ENCODE measurements at places on chromosomes 12 and 14. TPM values are rescaled to one million over a fixed set of nuclear protein-coding genes. Genes with fewer than 3 reads are reported as not detected.
A peak's percentile ranks its signal among the peaks of the same experiment; 100 is the strongest.

The CLEC4D gene
- not detected for total RNA-seq

- DNase-seq: no peak
Observed at GRCh38 chr12:115232455-115233156, 548.6 kb upstream of the TBX3 start.

DNA sequence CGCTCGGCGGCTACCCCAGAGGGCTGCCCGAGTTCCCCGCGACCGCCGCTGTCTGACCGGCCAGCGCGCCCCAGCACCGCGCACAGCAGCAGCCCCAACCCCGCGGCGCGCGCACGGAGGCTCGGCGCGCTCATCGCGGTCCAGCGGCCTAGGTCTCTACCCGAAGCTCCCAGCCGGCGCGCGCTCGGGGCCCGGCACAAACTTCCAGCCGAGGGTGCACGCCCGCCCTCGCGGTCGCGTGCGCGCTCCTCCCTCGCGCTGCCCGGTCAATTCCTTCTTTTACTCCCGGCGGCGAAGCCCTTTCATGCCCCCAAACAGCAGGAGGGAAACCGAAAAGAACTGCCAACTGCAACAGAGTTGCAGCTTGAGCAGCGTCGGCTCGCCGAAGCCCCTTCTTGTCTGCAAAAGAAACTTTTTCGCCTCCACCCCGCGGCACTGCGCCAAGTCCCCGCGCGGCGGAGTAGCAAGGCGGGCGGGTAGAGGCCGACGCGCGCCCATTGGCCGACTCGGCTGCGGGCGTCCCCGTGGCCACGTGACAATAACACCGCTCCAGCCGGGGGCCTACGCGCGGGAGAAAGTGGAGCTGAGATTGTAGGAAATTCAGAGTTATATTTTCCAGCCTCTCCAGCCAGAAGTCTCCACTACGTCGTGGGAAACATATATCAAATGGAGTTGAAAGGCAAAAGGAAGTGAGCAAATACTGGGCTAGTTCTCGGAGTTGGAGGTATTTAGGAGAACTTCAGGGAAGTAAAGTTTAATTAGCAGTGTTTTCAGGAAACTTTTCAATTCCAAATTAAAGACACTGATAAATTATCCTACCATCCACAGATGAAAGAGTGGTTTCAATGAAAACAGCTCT lies at the start of gene LRIG3:
LRIG3 (minus strand) TSS at position 403 of the 859 bp plus-strand sequence; CDS start at position 134, 269 bp downstream.
- DNase-seq: peak; percentile 51

The IL23A gene
- not detected for total RNA-seq

DNA sequence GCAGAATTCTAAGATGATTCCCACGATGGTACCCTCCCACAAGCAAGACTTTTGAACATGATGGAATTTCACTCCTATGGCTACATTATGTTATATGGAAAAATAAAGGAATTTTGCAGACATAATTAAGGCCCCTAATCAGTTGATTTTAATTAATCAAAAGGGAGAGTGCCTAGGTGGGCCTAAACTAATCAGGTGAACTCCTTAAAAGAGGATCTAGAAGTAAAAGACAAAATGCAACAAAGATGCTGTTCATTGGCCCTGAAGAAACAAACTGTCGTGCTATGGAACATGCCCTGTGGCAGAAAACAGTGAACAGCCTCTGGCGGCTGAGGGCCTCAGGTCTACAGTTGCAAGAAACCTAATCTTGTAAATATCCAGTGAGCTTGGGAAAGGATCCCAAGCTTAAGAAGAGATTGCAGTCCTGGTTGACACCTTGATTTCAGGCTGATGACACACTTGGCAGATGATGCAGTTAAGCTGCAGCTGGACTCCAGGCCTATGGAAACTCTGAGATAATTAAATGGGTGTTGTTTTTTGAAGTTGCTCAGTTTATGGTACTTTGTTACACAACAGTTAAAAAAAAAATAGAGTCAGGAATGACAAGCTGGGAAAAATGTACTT lies 13.8 kb downstream of the TMCC3 start:
- DNase-seq: no peak

- peak; percentile 91 for DNase-seq
Observed at GRCh38 chr14:50045039-50045711, 71.2 kb downstream of the VCPKMT start.

GRCh38 chr14:52545584-52546317 lies 6.6 kb downstream of the TXNDC16 start:
- no peak for DNase-seq

GRCh38 chr12:5259523-5259922 lies 172.4 kb upstream of the NTF3 start:
- no peak for DNase-seq

- DNase-seq: no peak
Observed at GRCh38 chr14:74237441-74237840, 1.8 kb upstream of the VSX2 start.

- no peak for DNase-seq
Observed at GRCh38 chr12:50768391-50768790, 4.5 kb downstream of the ATF1 start.

The SERPINA5 gene
- total RNA-seq: 4.3 TPM

The RCOR1 gene
- total RNA-seq: 4.7 TPM

DNA sequence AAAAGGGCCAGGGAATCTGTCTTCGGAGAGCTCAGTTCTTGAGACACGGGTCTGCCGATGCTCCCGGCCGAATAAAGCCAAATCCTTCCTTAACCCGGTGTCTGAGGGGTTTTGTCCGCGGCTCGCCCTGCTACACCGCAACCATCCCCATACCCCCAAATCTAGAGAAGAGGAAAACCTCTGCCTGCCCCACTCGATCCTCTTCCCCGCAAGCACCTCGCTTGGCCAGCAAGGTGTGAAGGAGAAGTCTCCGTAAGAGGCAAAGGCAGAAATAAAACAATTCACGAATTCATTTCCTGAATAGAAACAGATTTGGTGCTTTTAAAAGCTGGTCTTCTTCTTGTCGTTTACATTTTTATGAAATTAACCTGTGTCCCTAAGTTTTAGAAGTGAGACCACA lies 67.3 kb upstream of the GALNT9 start:
- no peak for DNase-seq

The ZDHHC22 gene
- total RNA-seq: not detected

The PRH2 gene
- not detected for total RNA-seq

DNA sequence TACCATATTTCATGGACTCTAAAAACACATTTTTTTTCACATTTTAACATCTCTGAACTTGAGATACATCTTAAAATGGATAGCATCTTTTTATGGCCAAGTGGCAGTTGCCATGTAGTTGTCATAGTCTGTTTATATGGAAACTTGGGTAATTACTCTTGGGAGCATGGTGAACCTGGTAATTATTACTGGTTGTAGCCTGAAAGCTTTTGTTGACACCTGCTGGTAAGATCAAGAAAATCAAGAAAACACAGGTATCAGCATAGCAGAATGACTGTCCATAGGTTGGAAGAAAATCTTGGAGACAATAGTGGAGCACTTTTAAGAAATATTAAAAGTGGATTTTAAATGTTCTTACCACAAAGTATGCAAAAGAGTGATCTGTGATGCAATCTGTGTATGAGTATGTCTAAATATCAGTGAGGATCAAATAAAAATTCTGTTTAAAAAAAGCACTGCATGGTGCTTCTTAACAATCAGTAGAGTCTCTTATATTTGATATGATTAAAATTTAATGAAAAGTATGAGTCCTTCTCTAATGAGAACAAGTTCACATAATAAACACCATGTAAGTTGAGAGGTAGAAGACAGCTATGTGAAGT lies 44.2 kb downstream of the TTC8 start:
- no peak for DNase-seq

DNA sequence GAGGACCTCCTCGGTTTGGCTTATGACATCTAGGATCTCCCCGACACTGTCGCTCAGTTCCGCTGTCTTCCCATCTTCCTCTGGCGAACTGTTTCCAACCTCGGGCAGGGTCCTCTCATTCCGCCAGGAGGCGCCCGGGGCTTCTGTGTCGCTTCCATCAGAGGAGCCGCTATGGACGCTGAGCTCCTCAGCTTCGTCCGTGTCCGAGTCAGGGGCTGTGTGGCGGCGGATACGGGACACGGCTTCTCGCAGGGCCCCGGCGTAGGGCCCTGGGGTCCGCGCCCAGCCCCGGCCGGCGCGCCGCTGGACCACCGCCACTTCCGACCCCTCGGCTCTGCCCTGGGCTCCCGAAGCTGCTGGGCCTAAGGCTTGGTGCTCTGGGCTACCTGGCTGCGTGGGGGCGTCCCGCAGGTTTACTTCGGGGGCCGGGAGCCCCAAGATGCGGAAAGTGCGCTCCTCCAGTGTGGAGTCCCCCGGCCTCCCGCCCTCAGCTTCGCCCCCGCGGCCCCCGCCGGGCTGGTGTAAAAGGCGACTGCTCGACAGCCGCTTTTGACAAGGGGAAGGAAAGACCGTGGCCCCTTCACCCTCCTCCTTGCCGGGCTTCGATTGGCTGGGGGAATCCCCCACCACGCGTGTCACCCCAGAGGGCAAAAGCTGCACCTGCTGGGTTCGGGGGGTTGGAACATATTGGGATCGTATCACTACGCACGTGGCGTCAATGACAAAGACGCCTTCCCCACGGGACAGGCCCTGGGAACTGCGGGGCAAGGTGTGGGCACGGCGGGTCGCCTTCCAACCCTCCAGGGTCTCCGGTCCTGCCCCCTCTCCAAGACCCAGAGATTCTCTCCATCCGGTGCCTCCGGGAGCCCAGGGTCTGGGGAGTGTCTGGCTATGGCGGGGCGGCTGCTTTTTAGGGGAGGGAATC lies 2.1 kb downstream of the DDN start:
- DNase-seq: no peak

The AMDHD1 gene
- 0.96 TPM for total RNA-seq

GRCh38 chr12:56206452-56207166 lies 15.1 kb downstream of the RNF41 start:
- peak; percentile 76 for DNase-seq

The PRKAB1 gene
- total RNA-seq: 41.2 TPM

GRCh38 chr12:10392394-10392930 lies 2.6 kb upstream of the KLRK1 start:
- peak; percentile 23 for DNase-seq

DNA sequence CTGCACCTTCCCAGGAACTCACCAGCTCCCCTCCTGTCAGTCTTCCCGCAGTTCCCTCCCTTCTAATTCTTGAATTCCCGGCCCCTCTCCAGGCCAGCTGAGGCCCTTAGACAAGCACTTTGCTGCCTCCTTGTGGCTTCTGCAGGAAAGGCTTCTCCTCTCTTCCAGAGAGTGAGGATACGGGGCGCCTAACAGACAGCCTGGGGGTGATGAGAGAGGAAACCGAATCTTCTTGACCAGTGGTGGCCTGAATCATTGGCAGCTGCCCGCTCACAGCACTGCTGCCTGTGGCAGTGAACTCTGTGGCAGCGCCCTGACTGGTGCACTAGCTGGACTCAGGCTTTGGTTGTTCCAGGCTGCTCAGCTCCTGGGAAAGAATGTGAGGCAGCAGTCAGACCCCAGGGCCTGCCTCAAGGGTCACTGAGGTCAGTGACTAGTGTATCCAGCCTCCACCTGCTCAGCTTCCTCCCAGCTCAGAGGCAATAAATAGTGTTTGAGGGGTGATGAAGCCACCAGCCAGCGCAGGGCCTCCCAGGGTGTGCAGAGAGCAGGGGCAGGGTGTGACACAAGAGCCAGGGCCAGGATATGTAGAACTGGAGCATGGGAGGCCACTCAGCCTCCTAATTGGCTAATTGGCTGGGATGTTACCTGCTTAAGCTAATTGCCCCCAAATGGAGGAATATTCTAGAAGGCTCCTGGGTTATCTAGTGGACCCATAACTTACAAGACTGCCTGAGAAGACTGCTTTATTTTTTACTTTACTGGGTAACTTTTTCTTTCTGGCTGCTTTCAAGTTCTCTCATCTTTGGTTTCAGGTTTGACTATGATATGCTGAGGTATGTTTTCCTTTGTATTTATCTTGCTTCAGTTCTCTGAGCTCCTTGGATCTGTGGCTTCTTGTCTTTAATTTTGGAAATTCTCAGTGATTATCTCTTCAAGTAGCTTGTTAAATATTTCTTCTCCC lies 12.9 kb upstream of the MCRS1 start:
- no peak for DNase-seq

GRCh38 chr14:105710119-105711043 lies 184.0 kb downstream of the TMEM121 start:
- no peak for DNase-seq

The CPNE6 gene
- total RNA-seq: not detected

GRCh38 chr14:101903111-101903561 lies 61.2 kb upstream of the DYNC1H1 start:
- no peak for DNase-seq

The AP4S1 gene
- 4.2 TPM for total RNA-seq

The STAC3 gene
- not detected for total RNA-seq

- no peak for DNase-seq
Observed at GRCh38 chr12:80829767-80830166, 108.0 kb downstream of the LIN7A start.

The TAOK3 gene
- 39.3 TPM for total RNA-seq
